ENCODE measurements at places on chromosomes 5 and 9. TPM values are rescaled to one million over a fixed set of nuclear protein-coding genes. Genes with fewer than 3 reads are reported as not detected.

- H3K36me3 ChIP-seq = no peaks in the 10 kb centered on the region
- no peak overlapping the region for H3K27ac ChIP-seq
- no peak for DNase-seq
- H3K4me3 ChIP-seq = no peak overlapping the region
- no peaks in the 10 kb centered on the region for H3K4me1 ChIP-seq
These were observed 309.2 kb downstream of the CTNND2 start for GRCh38 chr5:11595045-11595444.

DNA sequence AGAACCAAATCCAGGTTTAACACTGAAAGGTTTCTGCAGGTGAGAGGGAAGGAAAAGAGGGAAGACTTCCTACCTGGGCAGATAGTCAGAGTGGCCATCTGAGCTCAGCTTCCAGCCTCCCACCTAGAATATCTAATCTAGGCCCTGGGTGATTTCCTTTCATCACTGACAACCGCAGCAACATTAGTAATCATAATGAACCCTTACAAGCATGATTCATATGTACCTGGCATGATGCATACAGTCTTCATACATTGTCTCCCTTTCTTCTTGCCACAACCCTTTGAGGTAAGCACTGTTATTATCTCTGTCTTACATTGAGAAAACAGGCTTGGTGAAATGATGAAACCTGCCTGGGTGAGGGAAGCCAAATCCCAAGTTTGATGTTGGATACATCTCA lies 13.5 kb downstream of the AFAP1L1 start:
- H3K27ac ChIP-seq = no peak overlapping the region
- H3K27me3 ChIP-seq = no peaks in the 10 kb centered on the region
- no peak overlapping the region for H3K4me3 ChIP-seq
- no peaks in the 10 kb centered on the region for H3K4me1 ChIP-seq
- H3K36me3 ChIP-seq = no peaks in the 10 kb centered on the region

- H3K4me3 ChIP-seq = no peak overlapping the region
- H3K27ac ChIP-seq = no peak overlapping the region
- H3K4me1 ChIP-seq = no peaks in the 10 kb centered on the region
- no peaks in the 10 kb centered on the region for H3K27me3 ChIP-seq
- no peaks in the 10 kb centered on the region for H3K36me3 ChIP-seq
These were observed 69.2 kb upstream of the MYO10 start for GRCh38 chr5:17005107-17005828.

DNA sequence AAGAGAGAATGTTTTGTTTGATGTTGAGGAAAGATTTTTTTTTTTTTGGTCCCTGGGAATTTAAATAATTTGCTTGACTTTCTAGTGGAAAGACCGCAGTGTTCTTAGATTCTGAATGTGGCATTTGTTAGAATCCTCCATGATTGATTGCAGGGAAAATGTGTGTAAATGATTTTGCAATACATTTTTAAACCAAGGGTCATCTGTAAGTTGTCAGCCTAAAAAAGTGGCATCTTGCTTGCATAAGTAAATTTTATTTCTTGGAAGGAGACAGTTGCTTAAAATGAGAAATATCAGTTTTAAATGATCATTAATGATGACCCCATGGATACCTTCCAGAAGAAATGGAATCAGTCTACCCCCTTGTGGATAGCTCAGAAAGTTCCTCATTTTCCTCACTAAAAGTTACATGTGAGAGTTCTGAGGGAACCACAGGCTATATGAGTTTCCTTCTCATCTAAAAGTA lies 105.1 kb upstream of the SLC25A48 start:
- H3K4me1 ChIP-seq = no peaks in the 10 kb centered on the region
- no peak for DNase-seq
- H3K27ac ChIP-seq = no peak overlapping the region
- no peaks in the 10 kb centered on the region for H3K27me3 ChIP-seq
- H3K36me3 ChIP-seq = no peaks in the 10 kb centered on the region

Gene SMIM33
- not detected for polyA plus RNA-seq

DNA sequence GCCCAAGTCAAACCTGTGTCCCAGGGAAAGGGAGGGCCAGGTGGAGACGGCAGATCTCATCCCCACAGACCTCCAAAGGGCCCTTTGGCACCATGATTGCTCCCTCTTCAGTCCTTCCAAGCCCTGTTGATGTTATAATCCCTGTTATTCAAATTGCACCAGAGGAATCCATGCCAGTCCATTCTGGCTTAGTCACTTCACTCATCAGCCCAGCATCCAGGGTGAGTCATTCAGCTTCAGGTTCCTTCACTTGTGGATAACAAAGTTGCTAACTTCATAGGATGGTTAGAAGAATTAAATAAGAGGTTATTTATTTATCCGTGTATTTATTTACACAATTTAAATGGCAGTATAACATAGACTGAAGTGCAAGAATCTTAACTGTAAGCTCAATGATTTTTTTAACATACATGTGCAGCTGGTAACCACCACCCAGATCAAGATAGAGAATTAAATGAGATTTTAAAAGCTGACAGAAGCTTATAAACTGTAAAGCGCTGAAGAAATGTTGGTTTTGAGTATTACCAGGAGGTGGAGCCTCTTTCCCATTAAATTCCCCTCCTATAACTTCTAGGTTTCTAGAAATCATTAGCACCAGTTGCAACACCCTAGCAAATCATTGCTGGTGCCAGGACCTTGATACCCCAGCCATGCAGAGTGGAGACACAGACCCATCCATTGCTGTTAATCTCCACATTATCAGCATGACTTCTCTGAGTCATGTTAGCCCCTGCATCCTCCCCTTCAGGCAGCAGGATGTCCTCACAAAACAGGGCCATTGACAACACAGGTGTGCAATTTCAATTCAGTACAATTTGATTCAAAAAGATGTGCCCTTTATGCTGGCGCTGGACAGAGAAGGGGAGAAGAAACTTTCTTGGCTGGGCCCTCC lies 77.4 kb downstream of the SEC61B start:
- no peaks in the 10 kb centered on the region for H3K4me1 ChIP-seq
- H3K27ac ChIP-seq = no peak overlapping the region
- no peak for DNase-seq
- no peaks in the 10 kb centered on the region for H3K27me3 ChIP-seq
- no peak overlapping the region for H3K4me3 ChIP-seq

Data from CD14-positive monocyte (primary cell).